Activated T-cell treated with anti-CD3 and anti-CD28 coated beads, Interleukin-2, amount 50 U/mL, for 24 hours (primary cell): ENCODE measurements at places on chromosomes 6 and 20.
A peak's percentile ranks its signal among the peaks of the same experiment; 100 is the strongest.

GRCh38 chr6:146697921-146698320 is 99.1 kb downstream of the ADGB start:
- no peaks in the 10 kb centered on the region for H3K27me3 ChIP-seq
- DNase-seq, result no peak
- no peak overlapping the region for H3K4me3 ChIP-seq
- H3K4me1 ChIP-seq, result no peaks in the 10 kb centered on the region
- H3K27ac ChIP-seq, result no peak overlapping the region
- no peaks in the 10 kb centered on the region for H3K36me3 ChIP-seq

GRCh38 chr6:88177961-88178464 is 11.9 kb upstream of the CNR1 start:
- H3K27me3 ChIP-seq, result peaks cover 35% of the 10 kb centered on the region
- DNase-seq, result no peak

DNA sequence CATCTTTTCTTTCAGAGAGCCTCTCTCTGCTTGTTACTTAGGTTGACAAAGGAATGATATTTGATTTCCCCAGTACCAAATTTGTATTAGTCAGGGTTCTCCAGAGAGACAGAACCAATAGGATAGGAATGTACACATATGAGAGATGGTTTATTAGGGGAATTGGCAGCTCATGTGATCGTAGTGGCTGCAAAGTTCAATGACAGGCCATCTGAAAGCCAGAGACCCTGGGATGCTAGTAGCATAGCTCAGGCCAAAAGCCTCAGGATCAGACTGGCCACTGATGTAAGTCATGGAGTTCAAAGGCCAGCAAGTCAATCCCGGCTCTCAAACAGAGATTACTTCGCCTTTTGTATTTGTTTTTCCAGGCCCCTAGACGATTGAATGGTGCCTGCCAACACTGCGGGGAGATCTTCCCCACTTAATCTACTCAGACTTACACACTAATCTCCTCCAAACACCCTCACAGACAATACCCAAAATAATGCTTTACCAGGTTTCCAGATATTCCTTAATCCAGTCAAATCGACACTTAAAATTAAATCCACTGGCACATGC is 215.5 kb downstream of the ALDH8A1 start:
- no peaks in the 10 kb centered on the region for H3K27me3 ChIP-seq
- no peak for DNase-seq
- no peak overlapping the region for H3K4me3 ChIP-seq
- no peaks in the 10 kb centered on the region for H3K4me1 ChIP-seq

DNA sequence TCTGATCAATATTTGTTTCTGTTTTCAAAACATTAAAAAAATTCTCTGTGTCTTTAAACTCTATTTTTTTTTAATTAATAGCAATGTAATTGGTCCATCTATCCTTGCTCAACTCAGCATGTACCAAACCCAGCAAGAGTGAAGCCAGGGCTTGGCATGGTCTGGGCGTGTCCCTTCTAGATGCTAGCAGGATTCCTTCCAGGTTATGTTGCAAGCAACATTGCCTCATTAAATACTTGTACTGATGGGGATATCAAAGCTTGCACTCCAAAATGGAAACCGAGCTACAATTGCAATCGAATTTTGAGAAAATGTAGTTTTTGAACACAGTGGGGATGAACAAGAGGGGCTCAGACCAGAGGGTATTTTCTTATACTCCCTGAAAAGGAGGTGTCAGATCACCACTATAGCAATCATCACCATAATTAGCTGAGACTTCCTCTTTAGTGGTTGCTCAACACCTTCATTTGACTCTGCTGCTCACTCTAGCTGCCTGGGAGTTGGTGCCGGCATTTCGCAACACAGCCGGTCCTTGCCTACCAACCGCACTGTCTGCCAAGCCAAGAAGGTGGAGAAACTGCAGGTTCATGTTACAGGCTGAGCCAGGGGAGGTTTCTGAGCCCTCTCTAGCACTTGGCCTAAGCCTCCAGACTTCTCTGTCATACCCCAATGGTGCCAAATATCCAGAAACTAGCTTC is 67.8 kb upstream of the RALGAPA2 start:
- no peaks in the 10 kb centered on the region for H3K4me1 ChIP-seq
- DNase-seq, result no peak
- H3K27me3 ChIP-seq, result peaks cover 21% of the 10 kb centered on the region

- H3K4me1 ChIP-seq, result peaks cover 30% of the 10 kb centered on the region
- no peak for DNase-seq
- no peak overlapping the region for H3K27ac ChIP-seq
- H3K4me3 ChIP-seq, result no peak overlapping the region
- no peaks in the 10 kb centered on the region for H3K27me3 ChIP-seq
These were observed 234.1 kb downstream of the TMEM242 start for GRCh38 chr6:157089258-157089657.

DNA sequence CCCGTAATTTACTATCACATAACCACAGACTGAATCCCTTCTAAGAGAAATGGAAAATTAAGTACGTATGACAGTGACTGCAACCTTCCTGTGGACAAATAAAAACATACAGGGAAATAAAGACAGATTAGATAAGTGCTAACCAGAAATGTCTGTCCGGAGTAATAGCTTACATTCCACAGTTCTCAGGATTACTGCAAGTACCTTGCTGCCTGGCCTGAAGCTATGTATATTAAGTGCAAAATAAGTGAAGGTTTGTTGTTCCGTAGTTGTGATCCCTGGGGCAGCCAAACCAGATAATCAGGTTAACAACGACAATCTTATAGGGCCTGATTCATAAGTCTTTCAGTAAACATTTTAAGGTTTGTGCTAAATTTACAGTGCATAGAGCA is 2.8 kb downstream of the NEDD9 start:
- H3K27ac ChIP-seq, result no peak overlapping the region
- H3K27me3 ChIP-seq, result no peaks in the 10 kb centered on the region
- peak overlapping the region; percentile 86 for H3K4me3 ChIP-seq
- peaks cover 24% of the 10 kb centered on the region for H3K36me3 ChIP-seq
- DNase-seq, result no peak

DNA sequence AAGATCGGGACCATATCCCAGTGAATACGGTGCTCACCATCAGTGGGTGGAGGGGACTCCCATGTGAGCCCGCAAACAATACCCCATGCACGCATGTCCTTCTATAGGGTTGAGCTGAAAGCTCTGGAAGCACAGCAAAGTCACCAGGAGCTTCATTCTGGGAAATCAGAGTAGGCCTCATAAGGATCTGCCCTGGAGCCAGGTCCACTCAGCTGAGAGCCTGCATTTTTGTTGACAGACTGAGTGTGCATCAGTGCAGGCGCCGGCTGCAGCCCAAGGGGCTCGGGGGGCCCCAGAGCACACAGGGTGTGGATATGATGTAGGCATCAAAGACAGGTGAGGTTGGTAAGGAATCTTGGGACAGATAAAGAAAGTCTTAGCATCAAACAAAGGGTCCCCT is 79.8 kb upstream of the CD93 start:
- H3K4me3 ChIP-seq, result no peak overlapping the region
- H3K4me1 ChIP-seq, result no peaks in the 10 kb centered on the region

DNA sequence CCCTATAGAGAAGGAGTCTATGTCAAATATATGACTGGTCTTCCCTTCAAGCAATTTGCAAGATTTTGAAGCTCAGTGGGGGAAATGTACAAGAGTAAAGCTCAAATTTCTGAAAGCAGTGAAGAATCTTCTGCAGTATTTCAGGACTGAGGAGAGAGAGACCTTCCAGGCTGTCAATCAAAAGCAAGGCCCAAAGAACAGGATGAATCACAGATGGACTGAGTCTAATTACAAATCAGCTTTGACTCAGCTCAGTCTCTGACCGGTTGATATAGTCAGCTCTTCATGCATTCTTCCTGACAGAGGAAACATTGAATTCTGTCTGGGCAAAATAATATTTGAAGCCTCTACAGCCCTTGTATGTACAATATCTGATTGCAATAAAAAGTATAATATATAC is 7.7 kb upstream of the HTR1B start:
- no peak for DNase-seq
- H3K27me3 ChIP-seq, result peaks cover 20% of the 10 kb centered on the region
- H3K36me3 ChIP-seq, result no peaks in the 10 kb centered on the region
- no peak overlapping the region for H3K27ac ChIP-seq
- H3K4me1 ChIP-seq, result peaks cover 15% of the 10 kb centered on the region

DNA sequence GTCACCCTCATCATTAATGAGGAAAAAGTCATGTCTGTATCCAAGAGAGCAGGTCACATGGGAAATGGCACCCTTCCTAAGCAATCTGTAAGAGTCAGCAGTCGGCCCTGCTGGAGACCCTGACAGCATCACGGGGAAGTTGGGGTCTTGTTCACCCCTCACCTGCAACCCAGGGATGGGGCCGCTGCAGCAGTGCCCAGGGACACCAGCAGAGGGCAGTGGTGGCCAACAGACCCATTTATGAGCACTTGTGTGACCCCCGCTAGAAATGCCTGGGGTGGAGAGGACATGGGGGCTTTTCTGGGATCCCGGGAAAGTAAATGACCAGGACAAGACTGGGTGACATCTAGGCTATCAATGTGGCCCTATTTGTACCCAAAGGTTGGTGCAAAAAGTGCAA is 35.9 kb downstream of the ANKRD60 start:
- peak; percentile 56 for DNase-seq
- no peak overlapping the region for H3K4me3 ChIP-seq
- peaks cover 17% of the 10 kb centered on the region for H3K27me3 ChIP-seq
- H3K27ac ChIP-seq, result no peak overlapping the region
- no peaks in the 10 kb centered on the region for H3K4me1 ChIP-seq

- no peaks in the 10 kb centered on the region for H3K27me3 ChIP-seq
- DNase-seq, result peak; percentile 23
- no peak overlapping the region for H3K4me3 ChIP-seq
- H3K36me3 ChIP-seq, result peaks cover 99% of the 10 kb centered on the region
- peak overlapping the region; percentile 88 for H3K27ac ChIP-seq
- H3K4me1 ChIP-seq, result peaks cover 9% of the 10 kb centered on the region
These were observed 36.5 kb downstream of the PLCG1 start for GRCh38 chr20:41173791-41174341.

DNA sequence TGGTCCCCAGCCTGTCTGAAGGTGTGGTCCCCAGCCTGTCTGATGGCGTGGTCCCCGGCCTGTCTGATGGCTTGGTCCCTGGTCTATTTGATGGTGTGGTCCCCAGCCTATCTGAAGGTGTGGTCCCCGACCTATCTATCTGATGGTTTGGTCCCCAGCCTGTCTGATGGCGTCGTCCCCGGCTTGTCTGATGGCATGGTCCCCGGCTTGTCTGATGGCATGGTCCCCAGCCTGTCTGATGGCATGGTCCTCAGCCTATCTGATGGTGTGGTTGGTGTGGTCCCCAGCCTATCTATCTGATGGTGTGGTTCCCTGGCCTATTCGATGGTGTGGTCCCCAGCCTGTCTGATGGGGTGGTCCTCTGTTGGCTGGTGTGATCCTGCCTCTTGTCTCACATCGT is 18.2 kb upstream of the MRGBP start:
- no peaks in the 10 kb centered on the region for H3K36me3 ChIP-seq
- no peak for DNase-seq
- H3K4me3 ChIP-seq, result no peak overlapping the region
- no peaks in the 10 kb centered on the region for H3K27me3 ChIP-seq
- H3K27ac ChIP-seq, result peak overlapping the region; percentile 26
- H3K4me1 ChIP-seq, result peaks cover 40% of the 10 kb centered on the region

- H3K27ac ChIP-seq, result no peak overlapping the region
- H3K4me1 ChIP-seq, result no peaks in the 10 kb centered on the region
- H3K36me3 ChIP-seq, result no peaks in the 10 kb centered on the region
- no peaks in the 10 kb centered on the region for H3K27me3 ChIP-seq
- DNase-seq, result no peak
These were observed 218.5 kb downstream of the SIM1 start for GRCh38 chr6:100246206-100246605.

DNA sequence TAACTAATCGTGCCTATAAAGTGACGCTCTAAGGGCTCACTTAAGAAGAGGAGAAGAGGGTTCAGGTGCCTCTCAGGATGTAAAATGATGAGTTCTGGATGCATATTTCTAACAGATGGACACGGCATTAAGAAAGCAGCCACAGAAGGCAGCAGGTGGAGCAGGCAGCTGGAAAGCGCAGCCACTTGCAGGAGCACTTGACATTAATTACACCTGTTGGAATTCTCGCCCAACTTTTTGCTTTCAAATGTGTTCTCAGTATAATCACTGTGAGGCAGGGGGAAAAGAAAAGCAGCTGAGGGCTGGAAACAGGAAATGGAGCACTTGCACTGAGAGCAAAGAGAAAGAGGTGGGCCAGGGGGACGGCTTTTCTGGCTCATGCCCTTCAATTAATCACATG is 164.2 kb downstream of the NKAIN2 start:
- no peaks in the 10 kb centered on the region for H3K4me1 ChIP-seq
- no peaks in the 10 kb centered on the region for H3K36me3 ChIP-seq
- DNase-seq, result no peak
- H3K27ac ChIP-seq, result no peak overlapping the region
- H3K27me3 ChIP-seq, result no peaks in the 10 kb centered on the region

DNA sequence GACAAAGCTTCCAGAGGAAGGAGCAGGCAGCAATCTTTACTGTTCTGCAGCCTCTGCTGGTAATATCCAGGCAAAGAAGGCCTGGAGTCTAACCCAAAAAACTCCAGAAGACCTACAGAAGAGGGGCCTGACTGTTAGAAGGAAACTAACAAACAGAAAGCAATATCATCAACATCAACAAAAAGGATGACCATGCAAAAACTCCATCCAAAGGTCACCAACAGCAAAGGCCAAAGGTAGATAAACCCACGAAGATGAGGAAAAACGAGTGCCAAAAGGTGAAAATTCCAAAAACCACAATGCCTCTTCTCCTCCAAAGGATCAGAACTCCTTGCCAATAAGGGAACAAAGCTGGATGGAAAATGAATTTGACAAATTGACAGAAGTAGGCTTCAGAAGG is 469.8 kb upstream of the FLRT3 start:
- H3K4me3 ChIP-seq, result no peak overlapping the region
- no peaks in the 10 kb centered on the region for H3K4me1 ChIP-seq
- no peaks in the 10 kb centered on the region for H3K27me3 ChIP-seq
- no peak overlapping the region for H3K27ac ChIP-seq
- DNase-seq, result no peak

GRCh38 chr20:51470499-51470820 is 72.1 kb downstream of the NFATC2 start:
- H3K27me3 ChIP-seq, result no peaks in the 10 kb centered on the region
- H3K27ac ChIP-seq, result peak overlapping the region; percentile 96
- H3K4me3 ChIP-seq, result peak overlapping the region; percentile 54
- H3K36me3 ChIP-seq, result peaks cover 97% of the 10 kb centered on the region
- peaks cover 64% of the 10 kb centered on the region for H3K4me1 ChIP-seq

DNA sequence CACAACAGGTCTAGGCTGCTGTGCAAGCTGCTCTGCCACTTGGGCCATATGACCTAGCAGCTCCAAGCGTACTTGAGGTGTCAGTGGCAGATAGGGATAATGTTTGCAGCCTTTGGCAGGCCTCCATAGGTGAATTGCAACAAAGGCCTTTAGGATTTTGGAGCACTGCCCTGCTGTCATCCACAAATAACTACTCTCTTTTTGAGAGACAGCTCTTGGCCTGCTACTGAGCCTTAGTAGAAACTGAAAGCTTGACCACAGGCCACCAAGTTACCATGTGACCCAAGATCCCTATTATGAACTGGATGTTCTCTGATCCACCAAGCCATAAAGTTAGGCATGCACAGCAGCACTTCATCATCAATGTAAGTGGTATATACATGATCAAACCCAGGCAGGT is 29.9 kb downstream of the FBXO30 start:
- no peaks in the 10 kb centered on the region for H3K27me3 ChIP-seq
- DNase-seq, result no peak
- no peaks in the 10 kb centered on the region for H3K4me1 ChIP-seq
- no peak overlapping the region for H3K27ac ChIP-seq

- no peak for DNase-seq
- H3K27me3 ChIP-seq, result no peaks in the 10 kb centered on the region
- no peaks in the 10 kb centered on the region for H3K4me1 ChIP-seq
- H3K36me3 ChIP-seq, result no peaks in the 10 kb centered on the region
- H3K27ac ChIP-seq, result no peak overlapping the region
These were observed 451.4 kb downstream of the NKAIN2 start for GRCh38 chr6:124254941-124255685.

GRCh38 chr20:60172346-60172984 is 214.2 kb downstream of the CDH26 start:
- DNase-seq, result no peak
- H3K27me3 ChIP-seq, result peaks cover 3% of the 10 kb centered on the region
- H3K4me3 ChIP-seq, result no peak overlapping the region
- H3K36me3 ChIP-seq, result no peaks in the 10 kb centered on the region
